NCI-H187 (cell line): ENCODE measurements at places on chromosomes 16 and 17.

DNA sequence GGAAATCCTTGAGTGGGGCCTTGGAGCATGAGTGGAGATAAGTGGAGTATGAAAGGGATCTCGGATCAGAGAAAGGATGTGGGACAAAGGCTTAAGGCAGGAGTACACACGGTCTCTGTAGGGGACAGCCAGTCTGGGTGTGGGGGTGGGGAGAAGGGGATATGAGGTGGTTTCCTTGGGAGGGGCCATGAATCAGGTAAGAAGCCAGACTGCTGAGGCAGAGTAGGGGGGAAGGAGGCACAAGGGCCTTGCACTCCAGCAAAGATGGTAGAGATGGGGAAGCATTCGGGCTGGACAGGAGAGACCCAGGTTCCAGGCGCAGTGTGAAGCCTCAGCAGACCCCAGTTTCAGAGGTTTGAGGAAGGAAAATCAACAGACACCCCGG is 1.6 kb downstream of the HSD11B2 start:
- no peak for DNase-seq

DNA sequence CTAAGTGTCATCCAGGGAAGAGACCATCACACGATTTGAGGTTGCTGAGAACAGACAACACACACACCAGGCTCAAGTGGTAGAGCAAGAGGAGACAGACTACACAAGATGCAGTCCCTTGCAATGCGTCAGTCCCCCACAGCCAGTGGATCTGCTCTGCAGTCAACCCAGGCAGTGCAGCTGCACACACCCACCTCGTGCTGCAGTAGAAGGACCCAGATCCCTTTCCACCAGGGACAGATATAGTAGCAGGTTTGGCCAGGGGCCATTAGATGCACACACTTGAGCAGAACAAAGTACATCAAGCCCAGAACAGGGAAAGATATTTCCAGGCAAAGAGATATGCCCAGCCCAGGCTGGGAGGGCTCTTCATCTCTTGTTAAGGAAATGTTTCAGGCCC is 112.9 kb downstream of the GRIN2A start:
- DNase-seq: no peak

DNA sequence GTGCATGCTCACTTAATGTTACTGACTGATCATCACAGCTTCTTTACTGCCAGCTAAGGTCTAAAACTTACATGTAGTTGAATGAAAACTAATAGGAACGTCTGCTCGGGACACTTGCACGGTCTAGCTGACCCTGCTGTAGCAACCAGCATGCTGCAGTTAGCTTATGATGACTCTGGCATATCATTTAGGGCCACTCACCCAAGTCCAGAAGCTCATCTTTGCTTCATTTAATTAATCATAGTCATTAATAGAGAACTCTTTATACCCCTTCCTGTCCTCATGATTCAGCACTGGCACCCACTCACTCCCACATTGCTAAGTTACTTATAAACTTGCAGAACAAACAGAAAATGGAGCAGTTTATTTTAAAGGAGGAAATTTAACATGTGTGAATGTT is 136.3 kb downstream of the NLK start:
- no peak for DNase-seq

DNA sequence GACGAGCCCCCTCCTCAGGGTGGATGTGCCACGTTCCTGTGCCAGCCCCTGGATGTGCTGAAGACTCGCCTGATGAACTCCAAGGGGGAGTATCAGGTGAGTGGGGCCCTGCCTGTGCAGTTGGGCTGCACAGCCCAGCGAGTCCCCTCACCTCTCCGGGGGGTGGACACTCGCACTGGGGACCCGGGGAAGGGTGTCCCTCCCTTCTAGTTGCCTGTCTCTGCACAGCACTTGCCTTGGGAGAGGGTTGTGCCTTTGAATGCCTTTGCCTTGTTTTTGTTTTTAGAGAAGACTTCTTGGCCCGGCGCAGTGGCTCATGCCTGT is 5.6 kb downstream of the SLC25A10 start:
- no peak for DNase-seq

DNA sequence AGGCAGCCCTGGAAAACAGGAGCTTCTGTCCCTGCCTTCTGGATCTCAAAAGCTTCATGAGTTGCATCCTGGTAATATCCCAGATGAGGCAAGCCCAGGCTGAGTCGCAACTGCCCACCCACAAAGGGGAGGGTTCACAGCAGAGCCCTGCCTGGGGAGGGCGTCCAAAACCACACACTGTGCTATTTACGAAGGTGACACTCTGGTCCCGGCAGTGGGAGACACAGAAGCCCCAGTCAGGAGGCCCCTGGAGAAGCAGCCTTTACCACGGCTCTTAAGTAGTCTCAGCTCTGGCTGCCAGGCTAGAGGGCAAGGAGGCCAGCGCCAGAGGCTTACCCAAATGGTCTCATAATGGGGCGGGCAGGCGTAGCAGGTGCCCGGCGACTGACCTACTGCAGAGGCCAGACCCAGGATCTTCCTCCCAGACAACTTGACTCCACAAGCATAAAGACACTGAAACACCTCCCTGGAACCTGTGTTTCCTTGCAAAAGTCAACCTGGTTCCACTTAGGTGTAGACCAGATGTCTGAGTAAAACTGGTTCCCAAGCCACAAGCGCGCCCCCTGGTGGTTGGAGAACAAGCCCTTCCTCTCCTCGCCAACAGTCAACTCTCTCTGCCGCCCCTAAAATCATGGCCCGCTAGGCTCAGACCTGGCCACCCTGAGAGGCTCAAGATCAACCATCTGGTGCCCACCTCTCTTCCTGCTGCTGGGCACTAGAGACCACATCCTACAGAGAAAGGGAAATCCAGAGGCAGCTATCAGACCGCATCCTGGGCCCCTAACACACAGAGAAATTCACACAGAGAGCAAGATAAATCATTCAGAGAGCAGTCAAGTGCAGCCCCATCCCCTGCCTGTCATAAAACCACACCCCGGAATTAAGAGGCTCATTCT is 5.2 kb downstream of the AXIN2 start:
- DNase-seq: peak; percentile 19

GRCh38 chr17:35372846-35373533 is 431 bp downstream of the SLFN11 start:
- no peak for DNase-seq

DNA sequence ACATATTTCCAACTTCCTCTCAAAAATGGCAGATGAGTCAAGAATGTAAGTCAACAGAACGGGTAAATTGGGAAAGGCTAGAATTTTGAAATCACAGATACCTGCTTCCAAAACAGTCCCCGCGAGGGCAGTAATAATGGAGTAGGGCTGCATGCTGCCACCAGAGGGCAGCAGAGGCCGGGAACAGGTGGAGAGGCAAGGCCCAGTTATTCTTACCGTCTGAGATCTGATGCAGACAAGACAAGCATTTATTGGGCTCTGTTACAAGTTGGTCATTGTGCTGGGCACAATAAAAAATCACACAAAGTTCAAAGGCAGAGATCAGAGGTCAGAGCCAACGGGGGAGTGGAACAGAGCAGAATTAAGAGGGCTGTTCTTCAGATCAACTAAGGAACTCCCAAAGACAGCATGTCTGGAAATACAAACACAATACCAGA is 8.8 kb upstream of the MLKL start:
- DNase-seq: peak; percentile 3

- no peak for DNase-seq
These were observed 387.3 kb downstream of the HS3ST3B1 start for GRCh38 chr17:14688134-14688533.

GRCh38 chr16:57578521-57579360 is 36.3 kb downstream of the ADGRG5 start:
- no peak for DNase-seq

GRCh38 chr16:70691223-70692129 is 5.6 kb upstream of the MTSS2 start:
- DNase-seq: no peak

DNA sequence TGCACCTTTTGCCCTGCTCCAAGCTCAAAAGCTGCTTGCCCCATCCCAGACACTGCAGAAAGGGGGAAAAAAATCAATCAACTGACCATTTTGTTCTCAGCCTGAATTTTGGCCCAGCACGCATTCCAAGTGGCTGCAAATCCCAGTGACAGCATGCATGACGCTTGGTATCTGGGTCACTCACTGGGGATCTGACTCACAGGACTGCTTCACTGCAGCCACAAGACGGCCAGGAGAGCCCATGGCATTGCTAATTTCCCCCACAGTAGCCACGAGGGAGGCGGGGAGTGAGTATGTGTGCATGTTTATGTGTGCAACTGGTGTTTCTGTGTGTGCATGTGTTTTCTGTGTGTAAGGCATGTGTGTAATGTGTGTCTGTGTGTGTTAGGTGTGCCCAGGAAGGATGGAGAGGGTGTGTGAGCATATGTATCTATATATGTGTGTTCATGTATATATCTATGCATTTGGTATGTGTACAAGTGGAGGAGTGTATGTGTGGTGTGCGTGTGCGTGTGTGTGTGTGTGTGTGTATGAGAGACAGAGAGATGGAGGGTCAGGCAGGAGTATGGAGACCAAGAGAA is 33.8 kb downstream of the SDK2 start:
- no peak for DNase-seq

GRCh38 chr17:8015957-8016631 is 13.7 kb downstream of the GUCY2D start:
- no peak for DNase-seq

DNA sequence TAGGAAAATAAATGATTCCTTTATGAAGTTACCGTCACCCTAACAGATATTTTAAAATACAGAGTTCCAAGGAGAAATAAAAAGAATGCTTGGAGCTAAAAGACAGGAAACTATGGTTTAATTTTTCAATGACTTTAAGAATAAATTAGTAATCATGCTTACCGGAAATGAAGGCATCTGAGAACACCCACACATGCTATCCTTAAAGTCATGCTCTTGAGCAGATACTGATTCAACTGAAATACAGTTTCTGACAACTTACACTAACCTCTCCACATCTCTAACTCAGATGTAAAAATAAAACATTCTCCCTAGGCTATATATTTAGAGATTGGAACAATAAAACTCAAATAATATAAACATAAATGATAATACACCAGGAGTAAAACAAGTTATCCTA is 7.8 kb downstream of the PSMD12 start:
- DNase-seq: no peak

DNA sequence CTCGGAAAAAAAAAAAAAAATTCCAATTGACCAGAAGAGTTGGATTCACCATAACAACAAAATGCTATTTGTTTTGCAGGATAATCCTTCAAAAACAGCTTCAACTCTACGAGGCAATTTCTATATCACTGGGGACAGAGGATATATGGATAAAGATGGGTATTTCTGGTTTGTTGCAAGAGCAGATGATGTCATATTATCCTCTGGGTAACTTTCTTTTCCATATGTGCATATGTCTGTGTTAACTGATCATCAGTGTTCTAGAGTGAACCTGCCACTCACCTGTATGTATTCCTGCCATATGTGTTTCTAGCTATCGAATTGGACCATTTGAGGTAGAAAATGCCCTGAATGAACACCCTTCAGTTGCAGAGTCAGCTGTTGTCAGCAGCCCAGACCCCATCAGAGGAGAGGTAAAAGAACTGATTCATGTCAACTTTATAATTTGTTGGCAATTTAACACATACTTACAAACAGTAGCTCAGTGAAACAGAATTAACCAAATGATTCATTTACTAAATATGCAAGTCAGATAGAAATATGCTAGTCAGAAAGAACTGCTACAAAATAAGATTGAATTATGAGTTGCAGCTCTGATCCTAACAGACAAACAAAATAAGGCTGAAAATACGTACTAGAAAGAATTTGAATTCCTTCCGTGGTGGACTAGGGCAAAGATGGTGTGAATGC is 14.2 kb downstream of the ERI2 start:
- no peak for DNase-seq

- DNase-seq: no peak
These were observed 215.3 kb downstream of the PMP22 start for GRCh38 chr17:15049795-15050160.

GRCh38 chr17:68319410-68320162 is 28.3 kb downstream of the ARSG start:
- DNase-seq: no peak

DNA sequence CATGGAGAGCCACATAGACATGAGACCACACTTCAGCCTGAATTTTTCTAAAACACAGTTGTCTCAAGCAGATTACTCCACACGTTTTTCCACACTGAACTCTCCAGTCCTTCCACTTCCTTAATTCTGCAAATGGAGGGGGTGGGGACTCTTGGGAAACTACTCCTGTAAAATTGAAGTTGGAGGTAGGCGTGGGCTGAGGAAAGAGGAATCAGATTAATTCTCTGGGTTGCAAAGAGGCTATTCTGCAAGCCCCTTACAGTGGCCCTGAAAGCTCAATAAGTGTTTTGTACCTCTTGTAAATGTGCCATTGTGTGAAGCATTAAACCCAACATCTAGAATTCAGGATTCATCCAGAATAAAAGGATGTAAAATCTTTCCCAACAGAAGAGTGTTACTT is 9.6 kb downstream of the MARVELD3 start:
- no peak for DNase-seq

DNA sequence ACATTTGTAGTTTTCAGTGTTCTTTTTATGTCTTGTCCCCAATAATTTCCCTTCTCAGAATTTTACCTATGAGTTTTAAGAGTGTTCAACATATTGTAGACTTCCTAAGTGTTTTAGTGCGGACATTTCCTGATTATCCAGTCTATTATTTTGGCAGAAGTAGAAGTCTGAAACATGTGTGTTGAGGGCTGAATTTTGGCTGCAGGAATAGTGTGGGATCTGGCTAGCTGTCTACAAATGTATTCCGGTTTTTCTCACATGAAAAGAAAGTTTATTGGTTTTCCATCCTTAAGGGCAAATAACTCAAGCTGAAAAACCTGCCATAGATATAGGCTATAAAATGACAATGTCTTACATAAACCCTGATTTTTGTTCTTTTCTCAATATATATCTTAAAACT is 33.0 kb upstream of the CA10 start:
- DNase-seq: no peak

- DNase-seq: no peak
These were observed 203.1 kb downstream of the MSI2 start for GRCh38 chr17:57459286-57459915.

DNA sequence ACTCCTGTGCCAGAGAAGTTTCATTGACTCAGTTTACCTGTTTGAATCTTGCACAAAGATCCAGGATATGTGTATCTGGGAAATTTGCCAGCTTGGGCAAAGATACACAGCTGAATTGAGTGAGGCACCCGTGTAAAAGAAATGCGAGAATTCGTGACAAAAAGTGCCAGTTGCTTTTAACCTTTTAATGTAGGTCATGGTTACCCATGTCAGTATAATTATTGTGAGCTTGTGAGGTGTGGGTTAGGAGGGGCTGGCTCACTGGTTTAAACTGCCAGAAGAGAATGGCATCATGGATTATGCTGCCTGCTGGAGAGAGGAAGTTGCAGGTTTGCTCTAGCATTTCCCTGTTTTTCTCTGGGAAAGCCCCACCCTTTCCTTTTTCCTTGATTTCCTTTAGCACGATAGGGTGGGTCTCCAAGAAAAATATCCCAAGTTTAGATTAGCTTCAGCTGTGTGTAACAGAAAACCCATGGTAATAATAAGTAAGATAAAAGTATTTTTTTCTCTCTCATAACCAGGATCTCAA is 24.8 kb upstream of the NDRG4 start:
- DNase-seq: no peak
